ENCODE measurements at places on chromosomes 16 and 17. TPM values are rescaled to one million over a fixed set of nuclear protein-coding genes. Genes with fewer than 3 reads are reported as not detected.
A peak's percentile ranks its signal among the peaks of the same experiment; 100 is the strongest.

DNA sequence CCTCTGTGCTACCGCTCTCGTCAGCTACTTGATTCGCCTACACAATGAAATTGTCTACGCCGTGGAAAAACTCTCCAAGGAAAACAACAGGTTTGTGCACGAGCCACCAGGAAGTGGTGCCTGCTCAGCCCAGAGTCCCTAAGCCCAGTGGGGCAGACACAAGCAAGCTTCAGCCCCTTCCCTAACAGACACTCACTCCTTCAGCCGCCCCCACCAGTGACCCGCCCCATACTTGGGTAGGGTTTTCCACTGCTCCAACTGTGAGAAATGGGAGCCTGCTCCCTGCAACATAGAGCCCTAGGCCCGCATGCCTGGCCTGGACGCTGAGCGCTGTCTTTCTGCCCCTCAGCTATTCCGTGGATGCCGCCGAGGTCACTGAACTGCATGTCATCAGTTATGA lies 28.6 kb upstream of the ENDOV start:
- no peak for DNase-seq

DNA sequence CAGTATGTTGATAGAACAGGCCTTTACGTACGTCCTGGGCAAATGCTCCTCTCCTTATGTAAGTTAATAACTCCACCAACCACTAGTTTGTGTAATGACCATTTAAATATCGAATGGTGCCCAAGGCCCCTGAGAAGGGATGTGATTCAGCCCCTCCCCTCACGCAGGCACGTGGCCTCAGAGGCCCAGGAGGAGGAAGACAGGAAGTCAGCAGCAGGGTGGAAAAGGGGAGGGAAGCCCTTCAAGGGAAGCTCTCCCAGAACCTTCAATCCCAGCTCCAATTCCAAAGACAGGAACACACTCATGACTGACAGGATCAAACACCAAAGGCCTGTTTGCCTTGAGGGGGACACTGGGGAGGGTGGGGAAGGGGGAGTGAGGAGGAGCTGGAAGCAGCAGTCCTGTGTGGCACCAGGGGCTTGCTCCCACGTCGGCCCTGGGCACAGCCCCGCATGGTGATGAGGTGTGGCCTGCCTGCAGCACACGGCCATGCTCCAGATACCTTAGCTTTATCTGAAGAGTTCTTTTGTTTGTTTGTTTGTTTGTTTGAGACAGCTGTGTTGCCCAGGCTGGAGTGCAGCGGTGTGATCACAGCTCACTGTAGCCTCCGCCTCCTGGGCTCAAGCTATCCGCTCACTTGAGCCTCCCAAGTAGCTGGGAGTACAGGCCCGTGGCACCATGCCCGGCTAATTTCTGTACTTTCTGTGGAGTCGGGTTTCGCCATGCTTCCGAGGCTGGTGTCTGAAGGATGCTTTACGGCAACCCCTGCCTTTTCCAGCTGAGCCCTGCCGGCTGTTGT lies 105.0 kb downstream of the ZNF778 start:
- peak; percentile 78 for DNase-seq

GRCh38 chr17:21286066-21286770 lies 1.7 kb downstream of the MAP2K3 start:
- DNase-seq: peak; percentile 97

DNA sequence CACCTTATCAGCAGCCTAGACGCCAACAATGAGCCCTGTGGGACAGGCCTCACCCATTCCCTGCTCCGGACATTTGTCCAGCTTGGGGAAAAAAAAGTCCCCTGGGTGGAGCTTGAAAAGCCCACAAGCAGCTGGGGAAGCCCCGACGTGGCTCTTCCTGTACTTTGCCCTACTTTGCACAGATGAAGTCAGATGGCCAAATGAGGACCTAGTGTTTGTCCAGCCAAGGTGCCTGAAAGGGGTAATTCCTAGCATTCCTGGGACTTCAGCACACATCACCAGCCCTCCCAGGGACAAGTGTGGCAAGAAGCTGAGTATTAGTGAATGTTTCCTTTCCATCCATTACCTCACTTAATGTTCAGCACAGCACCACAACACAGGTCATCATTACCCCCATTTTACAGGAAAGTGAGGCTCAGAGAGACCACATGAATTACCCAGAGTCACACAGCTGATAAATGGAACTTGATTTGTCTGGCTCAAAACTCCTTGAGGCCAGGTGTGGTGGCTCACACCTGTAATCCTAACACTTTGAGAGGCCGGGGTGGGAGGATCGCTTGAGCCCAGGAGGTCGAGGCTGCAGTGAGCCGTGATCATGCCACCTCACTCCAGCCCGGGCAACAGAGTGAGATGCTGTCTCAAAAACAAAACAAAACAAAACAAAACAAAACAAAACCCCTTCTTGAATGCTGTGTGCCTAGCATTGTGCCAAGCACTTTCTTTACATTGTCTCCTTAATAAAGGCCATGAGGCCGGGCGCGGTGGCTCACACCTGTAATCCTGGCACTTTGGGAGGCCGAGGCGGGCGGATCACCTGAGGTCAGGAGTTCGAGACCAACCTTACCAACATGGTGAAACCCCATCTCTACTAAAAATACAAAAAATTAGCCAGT lies 19.9 kb upstream of the PLLP start:
- peak; percentile 87 for DNase-seq

DNA sequence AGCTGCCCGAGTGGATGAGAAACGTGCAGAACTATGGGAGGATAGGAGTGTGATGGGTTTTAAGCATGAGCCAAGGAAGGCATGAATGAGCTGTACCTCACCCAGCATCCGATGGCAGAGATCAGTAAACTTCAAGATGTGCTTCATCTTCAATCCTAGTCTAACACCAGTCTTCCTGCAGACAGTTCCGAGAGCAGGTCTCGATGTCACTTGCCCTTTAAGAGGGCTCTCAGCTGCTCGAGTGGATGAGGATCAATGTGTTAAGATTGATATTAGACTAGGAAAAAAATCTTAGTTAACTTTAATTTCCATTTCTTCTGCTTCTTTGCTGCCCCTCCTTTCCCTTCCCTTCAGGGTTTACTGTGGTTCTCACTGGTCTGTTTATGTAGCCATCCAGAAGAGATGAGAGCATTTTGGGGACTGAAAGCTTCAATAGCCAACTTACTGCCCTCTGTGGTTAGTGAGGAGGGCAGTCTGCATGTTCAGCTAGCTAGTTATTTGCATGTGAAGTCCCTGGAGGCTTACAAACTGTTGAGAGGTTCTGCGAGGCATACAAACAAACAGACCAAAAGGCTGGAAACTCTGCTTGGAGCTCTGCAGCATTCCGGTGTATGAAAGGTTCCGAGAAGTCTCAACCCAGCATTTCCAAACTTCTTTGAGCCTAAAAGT lies 15.3 kb downstream of the KLHL36 start:
- no peak for DNase-seq

DNA sequence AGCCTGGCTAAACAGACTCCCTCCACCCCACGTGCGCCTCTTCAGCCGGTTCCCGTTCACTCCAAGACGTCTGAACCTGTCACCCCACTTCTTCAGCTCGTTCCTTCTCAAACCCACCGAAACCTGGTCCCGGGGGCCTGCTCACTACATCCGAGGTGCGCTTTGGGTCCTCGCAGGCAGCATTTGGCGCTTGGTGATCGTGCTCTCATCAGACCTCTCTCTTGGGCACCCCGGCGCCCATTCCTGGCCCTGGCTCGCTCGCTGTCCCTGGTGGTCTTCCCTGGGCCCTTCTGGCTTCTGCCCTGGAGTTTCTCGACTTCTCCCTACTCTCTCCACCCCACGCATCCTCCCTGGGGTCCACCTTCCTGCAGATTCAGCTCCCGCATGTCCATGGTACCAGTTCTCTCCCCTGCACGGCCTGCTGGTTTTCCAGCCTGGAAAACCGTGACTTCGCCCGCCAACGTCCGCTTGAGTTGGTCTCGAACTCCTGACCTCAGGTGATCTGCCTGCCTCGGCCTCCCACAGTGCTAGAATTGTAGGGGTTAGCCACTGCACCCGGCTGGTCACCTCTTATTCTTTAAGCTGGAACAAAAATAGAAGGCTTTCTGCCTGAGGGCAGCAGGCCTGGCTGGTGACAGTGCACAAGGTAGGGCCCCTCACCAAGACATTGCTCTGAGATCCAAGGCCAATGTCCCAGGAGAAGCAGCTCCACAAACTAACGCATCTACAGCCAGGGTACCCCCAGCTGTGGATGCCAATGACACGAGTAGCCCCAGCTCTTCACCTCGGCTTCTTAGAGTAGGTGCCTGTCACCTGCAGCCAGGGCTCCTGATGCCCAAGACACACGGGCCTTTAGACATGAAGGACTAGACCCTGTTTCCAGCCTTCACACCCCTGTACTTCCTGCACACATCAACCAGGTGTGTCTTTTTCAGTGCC lies 1.1 kb upstream of the MEAK7 start:
- DNase-seq: peak; percentile 47

GRCh38 chr16:4317532-4318450 lies 1.9 kb downstream of the GLIS2 start:
- DNase-seq: peak; percentile 61

- peak; percentile 87 for DNase-seq
Observed at GRCh38 chr16:73232555-73233328, 184.8 kb upstream of the ZFHX3 start.

GRCh38 chr17:45265821-45266220 lies 3.9 kb upstream of the SPATA32 start:
- peak; percentile 93 for DNase-seq

- DNase-seq: peak; percentile 8
Observed at GRCh38 chr16:84234321-84235241, 5.2 kb downstream of the KCNG4 start.

DNA sequence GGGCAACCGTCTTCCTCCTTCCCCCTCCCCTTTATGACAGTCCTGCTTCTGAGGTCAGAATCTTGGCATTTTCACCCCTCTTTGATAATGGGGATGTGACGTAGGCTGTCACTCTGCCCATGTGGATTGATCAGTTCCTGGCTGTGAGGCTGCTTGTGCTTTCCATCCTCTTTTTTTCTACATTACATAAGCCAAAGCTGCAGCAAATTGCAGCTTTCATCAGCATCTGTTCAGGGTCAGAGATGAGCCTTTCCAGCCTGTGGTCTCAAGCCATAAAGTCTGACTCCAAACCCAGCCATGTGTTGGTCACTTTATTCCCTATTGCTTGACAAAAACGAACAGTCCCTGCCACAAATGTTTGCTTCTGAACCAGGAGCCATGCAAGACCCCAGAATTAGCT lies 535.1 kb downstream of the CDH11 start:
- DNase-seq: no peak

- peak; percentile 65 for DNase-seq
Observed at GRCh38 chr17:43667947-43668348, 6.2 kb upstream of the MEOX1 start.

DNA sequence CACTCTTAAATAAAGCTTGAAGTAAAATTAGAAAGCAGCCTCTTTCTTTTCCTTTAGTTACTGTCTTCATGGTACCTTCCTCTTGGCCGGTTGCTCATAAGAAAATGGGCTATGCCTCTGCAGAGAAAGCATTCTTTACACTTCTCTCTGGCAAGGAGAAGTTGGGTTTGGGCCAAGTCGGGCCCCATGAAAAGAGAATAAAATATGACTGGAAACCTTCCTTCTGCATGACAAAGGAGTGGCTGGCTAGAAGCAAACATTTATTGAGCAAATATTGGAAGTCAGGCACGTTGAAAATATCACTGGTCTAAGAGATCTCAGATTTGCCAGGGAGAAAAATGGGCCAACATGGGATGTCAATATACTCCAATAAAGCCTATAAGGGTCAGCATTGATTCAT lies 126.1 kb downstream of the CA10 start:
- DNase-seq: no peak

- DNase-seq: no peak
Observed at GRCh38 chr17:80846932-80847331, 144.7 kb upstream of the CHMP6 start.

- DNase-seq: peak; percentile 39
Observed at GRCh38 chr16:86044241-86044671, 145.3 kb downstream of the IRF8 start.

DNA sequence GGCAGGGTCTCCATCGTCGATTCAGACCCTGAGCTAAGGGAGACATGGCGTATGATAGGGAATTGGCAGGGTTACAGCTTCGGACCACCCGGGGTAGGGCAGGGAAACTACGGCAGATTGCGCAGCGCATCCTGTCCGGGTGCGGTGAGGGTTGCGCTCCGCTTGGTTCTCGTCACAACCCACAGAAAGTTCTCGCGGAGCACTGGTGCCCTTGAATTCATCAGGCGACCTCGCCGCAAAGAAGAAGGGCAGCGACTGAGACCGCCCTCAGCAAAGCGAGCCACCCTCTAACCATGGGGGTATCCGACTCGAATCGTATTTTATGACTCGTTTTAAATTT lies 1.2 kb downstream of the HS3ST3B1 start:
- DNase-seq: peak; percentile 52

- DNase-seq: no peak
Observed at GRCh38 chr16:31486045-31486444, 3.1 kb downstream of the SLC5A2 start.

GRCh38 chr16:12511308-12511707 lies 292.4 kb downstream of the CPPED1 start:
- no peak for DNase-seq

DNA sequence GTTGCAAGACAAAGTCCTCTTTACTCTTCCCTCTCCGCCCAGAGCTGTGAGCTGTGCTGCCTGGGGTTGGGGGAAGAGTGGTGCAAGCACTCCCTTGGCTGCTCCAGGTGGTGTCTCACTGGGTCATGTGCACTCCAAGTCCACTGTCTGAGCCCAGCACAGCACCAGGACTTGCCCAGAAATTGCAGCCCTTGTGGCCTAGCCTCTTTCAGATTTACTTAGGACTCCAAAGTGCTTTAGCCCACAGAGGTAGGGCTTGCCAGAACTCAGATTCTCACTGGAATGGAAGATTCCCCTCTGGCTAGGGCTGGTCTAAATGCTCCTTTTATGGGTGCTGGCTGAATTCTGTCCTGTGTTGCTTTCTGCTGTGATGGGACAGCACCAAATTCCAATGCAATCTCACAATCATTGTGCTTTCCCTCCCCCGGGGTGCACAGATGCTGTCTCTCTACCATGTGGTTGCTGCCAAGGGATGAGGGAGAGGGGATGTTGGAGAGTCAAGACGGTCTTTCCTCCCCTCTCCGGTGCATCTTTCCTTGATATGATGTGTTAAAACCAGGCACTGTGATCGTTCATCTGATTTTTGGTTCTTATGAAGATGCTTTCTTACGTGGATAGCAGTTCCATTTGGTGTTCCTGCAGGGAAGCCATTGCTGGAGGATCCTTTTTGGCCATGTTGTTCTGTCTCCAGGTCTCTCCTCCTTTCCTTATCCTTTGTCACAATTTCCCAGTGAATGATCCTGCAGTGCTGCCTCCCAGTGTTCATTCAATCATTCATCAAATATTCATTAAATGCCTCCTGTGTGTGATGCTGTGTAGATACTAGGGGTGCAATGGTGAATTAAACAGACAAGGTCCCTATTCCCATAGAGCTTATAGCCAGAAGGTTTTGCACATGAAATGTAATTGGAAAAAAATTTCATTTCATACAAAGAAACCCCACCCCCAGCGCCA lies 216.3 kb downstream of the SPECC1 start:
- DNase-seq: peak; percentile 17

Gene SMIM36
- not detected for total RNA-seq

Gene CLTC
- 333 TPM for total RNA-seq

Gene TMEM100
- total RNA-seq: 0.22 TPM

Gene TP53TG3D
- not detected for total RNA-seq

Gene CD300E
- total RNA-seq: not detected

Gene PRAC1
- total RNA-seq: not detected

Gene C17orf50
- total RNA-seq: not detected

Gene ETV4
- 4.2 TPM for total RNA-seq

Gene NOS2
- total RNA-seq: not detected

Gene PTGES3L
- total RNA-seq: 0.67 TPM

Gene MPV17L
- total RNA-seq: 0.44 TPM
